ENCODE measurements at places on chromosomes 3 and 15.

DNA sequence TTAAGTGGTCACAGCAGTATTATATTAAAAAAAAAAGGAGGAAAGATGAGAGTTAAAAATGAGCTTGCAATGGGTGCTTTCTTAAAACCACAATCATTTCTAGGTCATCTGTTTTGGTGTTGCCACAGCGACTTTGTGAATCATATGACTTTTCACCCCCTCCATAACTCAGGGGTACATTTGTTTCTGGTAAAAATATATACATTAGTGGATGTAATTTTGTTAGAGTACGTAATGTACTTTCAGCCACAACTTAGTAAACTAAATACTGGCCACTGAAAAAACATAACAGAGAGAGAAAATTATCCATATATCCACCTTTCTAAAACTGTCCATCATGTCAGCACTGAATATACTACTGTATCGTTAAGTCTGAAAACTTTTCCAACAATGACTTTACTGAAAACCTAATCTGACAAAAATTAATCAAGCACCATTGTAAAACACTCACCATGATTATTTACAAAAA, 3.4 kb downstream of the ANKRD28 start:
- no peak for DNase-seq

DNA sequence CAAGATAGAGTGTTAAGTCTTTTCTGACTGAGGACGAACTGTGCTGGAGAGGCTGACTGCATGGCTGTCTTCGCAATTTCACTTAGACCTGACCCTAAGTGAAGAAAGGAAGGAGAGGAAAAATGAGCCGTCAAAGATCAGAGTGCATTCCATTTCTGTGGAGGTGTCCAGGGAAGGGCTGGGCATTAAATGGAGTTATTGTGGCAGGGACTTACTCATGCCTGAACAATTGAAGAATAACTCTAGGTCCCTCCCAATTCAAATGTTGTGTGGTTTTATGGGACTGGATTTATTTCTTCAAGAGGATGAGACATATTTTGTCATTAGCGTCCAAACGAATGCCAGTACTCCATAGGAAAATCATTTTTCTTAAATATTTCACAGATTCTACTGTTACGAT, 187.3 kb upstream of the CFAP20DC start:
- no peak for DNase-seq

DNA sequence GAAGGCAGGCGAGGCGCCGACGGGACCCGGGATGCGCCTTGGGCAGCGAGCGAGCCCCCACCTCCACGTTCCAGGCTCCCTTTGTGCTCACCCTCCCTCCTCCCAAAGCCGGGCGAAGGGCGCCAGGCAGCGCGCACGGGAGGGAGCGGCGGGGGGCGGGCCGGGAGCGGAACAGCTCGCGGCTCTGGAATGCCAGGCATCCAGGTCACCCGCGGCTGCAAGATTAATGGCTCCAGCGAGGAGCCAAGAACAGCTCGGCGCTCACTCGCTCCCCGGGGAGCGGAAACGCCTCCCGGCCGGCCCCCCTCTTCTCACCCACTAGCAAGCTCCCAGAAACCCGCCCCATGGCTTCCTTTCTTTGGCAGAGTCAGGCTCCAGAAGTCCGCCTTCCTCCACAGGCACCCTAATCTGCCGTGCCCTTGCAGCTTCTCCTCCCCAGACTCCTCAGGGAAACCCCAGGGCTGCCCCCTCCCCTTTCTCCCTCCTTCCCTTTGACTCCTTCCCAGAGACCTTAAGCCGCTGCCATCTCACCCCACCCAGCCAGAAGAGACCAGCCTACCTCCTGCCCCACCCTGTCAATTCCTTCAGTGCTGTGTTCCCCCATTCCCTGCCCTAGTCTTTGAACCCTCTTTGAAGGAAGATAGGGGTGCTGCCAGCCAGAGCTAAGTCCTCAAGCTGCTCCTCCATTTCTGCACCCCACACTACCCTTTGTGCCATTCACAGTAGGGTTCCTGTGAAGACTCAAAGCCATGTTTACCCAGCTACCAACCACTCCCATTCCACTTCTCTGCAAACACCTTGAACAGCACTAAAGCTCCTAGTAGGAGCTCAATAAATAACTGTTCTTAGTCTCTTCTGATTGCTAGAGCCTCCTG, 9.9 kb downstream of the AMOTL2 start:
- DNase-seq = peak; percentile 94

DNA sequence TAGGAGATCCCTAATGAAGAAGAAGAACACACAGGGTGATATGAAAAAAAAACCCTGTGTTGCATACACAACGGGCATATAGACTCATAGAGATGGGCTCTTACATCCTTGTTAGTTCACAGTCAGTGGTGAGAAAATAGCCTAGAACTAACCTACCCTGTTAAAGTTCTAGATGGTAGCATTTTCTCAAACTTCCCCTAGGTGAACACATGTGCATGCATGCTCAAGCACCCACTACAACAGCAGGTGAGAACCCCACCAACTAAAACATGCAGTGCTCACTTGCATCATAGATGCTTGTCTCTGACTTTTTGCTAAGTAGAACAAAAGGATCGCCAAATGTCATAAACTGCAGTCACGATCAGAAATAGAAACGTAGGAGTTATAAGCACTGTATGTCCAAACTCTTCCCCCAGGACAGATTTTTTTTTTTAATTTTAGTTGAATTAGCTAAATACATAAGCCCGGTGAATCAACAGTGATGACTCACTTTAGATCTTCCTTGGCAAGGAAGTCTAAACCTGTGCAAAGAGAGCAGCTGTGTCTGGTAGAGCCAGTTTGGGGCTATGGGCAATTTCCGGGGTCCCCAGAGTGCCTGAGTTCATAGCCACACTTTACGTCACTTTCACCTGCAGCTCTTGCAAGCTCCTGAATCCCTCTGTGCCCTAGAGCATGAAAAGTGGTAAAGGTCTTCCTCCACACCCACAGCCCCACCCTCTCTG, 96.2 kb upstream of the SEMA6D start:
- DNase-seq = no peak

DNA sequence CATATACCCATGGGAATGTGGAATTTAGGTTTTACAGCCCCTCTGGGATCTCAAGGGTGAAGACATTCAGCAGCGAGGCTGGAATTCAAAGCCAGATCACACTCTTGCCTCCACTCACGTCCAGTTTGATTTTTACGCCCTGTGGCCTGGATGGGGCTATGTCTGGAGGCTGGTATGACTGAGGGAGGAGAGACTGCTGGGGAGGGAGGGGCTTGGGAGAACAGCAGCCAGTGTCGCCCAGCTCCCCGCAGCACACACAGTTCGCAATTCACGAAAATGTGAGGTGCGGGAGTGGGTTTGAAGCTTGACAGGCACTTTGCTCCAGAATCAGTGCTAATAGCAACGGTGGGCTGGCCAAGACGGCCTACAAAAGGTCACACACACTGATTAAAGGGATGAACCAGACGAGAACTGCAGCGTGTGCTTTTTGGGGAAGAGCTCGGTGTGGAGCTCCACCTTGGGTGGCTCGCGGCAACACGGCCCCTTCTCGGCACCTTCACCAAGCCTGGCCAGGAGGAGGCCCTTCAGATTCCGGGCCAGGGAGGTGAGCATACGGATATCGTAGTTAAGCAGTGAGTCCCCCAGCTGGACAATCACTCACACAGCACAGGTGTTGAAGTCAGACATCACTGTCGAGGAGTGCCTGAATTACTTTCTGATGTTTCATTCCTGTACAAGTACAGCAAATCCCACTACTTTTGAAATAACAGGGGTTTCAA, 16.4 kb downstream of the EHD4 start:
- DNase-seq = no peak

DNA sequence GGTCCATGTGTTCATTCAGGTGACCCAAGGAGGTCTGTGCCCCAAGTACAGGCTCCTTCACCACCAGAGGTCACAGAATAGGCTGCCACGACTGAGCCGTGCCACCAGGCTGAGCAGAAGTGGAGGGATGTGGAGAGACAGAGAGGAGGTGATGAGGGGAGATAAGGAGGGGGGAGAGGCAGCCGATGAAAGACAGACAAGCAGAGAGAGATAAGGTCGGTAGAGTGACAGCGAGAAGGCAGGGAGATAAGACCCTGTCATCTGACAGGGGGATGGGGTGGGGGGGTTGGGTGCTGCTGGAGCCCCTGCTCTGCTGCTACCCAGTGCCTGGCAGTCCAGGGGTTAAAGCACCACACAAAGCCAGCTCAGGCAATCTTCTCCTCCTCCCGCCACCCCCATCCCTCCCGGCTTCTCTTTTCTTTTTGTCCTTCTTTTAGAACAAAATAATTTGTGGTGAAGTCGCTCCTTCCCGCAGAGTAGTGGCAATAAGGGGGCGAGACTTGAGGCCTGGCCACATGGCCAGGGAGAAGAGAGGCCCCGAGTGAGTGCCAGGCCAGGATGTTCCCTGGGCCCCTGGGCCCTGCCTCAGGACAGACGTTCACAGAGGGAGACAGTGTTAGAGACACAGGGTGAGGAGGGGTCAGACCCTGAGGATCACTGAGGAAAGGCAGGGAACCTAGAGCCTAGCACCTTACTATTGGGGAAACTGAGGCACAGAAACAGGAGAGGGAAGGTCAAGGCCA, 67.9 kb downstream of the CACNA2D2 start:
- no peak for DNase-seq

DNA sequence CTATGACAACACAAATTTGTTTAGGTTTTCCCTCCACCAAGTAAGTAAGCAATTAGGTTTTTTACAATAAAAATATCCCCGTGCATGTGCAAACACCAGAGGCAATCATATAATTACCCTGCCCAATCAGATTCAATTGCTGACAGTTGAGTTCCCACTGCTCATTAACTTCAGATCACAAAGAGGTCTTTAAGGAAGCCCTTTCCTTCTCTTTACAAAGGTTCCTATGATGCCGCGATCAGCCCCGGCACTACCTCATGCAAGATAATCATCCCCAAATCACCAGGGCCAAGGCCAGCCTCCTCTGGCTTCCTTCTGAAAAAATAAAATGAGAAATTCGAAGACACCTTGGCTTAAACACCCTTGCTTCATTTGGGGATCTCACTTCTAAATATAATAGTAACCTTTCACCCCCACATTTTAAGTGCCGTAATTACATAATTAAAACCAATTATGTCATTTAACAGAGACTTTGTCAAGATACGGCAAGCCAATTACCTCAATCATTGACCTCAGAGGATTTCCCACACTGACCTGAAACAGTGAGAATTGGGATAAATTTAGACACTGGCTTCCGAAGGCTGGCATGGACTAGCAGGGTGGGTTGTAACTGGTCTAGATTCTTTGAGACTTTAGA, 121.3 kb upstream of the WNT5A start:
- DNase-seq = no peak

- DNase-seq = no peak
These were observed 55.7 kb upstream of the CP start for GRCh38 chr3:149277331-149277813.

GRCh38 chr3:181692311-181693145, 19.2 kb upstream of the SOX2 start:
- DNase-seq = no peak

GRCh38 chr15:98547741-98548138, 100.6 kb upstream of the IGF1R start:
- DNase-seq = no peak

DNA sequence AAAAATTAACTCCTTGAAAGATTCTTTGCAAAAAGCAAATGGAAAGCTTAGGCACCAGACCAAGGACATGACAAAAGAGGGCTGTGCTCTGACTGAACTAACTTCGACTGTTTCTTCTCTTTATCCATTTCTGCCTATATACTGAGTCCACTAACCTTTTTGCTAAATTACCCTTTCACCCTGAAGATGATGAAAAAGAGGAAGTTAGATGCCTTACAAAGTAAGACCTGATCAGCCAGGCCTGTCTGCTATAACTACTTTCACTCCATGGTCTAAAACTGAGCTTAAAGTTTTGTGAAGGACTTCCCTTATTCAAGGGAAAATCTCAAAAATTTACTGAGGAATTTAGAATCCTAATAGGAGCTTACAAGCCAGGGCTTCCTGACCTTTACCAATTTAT, 6.2 kb upstream of the IGSF10 start:
- DNase-seq = no peak

DNA sequence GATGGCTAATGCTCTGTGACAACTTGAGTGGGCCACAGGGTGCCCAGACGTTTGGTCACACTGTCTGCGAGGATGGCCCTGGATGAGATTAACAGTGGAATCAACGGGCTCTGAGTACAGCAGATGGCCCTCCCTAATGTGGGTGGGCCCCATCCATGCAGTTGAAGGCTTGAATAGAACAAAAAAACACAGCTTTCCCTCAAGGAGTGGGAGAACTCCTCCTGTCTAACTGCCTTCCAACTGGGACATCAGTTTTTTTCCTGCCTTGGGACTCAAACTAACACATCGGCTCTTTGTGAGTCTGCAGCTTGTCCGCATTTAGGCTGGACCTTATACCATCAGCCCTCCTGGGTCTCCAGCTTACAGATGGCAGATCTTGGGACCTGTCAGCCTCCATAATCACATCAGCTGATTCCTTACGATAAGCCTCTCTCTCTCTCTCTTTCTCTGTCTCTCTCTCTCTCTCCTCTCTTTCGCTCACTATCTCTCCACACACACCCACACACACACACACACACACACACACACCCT, 20.8 kb downstream of the FAM174B start:
- no peak for DNase-seq

DNA sequence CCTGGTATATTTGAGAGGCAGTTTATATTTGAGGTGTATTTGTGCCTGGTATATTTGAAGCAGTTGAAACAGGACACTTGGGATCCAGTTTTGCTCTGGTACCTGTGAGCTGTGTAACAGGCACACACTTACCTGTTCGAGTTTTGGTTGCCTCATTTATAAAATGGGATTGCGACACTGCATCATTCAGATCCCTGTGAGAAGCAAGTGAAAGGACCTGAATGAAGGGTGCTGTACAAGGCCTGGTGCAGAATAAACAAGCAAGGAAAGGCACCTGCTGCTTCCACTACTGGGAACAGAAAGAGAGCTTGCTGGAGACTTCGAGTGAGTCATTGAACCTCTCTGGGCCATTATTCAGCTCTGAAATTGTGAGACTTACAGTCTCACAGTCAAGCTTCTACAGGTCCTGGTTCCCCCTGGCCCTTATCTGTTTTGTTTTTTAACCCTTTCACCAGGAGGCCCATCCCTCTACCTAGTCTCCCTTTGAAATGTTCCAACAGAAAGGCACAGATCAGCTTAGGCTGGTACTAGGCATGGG, 11.5 kb downstream of the FETUB start:
- DNase-seq = no peak

GRCh38 chr15:85748729-85749128, 46.0 kb downstream of the KLHL25 start:
- DNase-seq = no peak

GRCh38 chr3:35640190-35641165, 1.2 kb downstream of the ARPP21 start:
- no peak for DNase-seq

GRCh38 chr3:112053229-112053628, 18.7 kb downstream of the TMPRSS7 start:
- no peak for DNase-seq

GRCh38 chr3:45311953-45312801, 76.2 kb upstream of the LARS2 start:
- no peak for DNase-seq

GRCh38 chr3:114764056-114764492, 383.0 kb downstream of the ZBTB20 start:
- no peak for DNase-seq

- no peak for DNase-seq
These were observed 257.1 kb upstream of the ROPN1 start for GRCh38 chr3:124249038-124249437.

GRCh38 chr15:35910227-35910626, 364.3 kb upstream of the DPH6 start:
- no peak for DNase-seq

Measured in heart left ventricle (tissue), 16 donors.